ENCODE measurements at places on chromosomes 2 and 18.

DNA sequence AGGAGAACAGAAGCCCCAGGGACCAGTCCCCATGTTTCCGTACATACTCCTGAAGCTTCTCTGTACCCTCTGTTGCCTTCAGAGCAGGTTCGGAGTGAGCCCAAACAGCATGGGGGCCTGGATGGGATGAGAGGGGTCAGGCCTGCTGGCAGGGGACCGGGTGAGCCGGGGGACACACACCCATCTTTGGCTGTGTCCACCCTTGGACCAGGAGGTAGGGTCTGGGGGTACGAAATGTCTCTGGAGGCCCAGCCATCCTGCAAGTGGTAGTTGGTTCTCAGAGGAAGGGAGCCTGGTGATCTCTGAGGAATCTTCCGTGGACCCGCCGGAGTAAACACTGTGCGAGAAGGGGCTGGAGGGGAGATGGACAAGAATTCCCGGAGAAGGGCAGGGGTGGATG is 15.3 kb downstream of the FBLN7 start:
- DNase-seq: no peak

DNA sequence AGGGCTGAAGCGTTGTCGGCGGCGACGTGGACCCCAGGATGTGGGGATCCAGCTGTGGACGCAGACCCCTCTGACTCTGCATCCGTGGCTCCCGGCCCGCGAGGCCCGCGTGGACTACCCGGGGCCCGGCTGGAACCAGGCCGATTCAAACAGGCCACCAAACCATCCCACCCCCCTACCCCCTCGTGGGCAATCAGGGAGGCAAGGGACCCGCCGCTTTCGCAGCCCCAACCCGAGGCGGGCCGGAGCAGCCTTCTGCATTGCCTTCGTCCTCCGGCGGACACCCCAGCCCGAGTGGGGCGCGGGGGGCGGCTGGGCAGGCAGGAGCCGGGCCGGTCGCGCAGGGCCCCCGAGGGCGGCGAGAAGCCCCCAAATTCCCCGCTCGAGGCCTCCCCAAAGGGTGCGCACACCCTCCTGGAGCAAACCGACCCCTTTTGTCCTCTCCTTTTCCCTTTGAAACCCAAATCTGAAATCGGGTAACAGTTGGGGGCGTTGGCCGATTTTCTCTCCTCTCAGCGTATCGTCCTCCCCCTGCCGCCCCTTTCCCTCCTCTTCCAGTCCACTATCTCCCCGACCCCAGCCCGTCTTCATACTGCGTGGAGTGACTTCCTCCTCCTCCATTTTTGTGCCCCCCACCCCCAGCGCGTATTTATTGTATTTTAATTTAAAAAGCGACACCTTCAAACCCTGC is 7.4 kb downstream of the SP9 start:
- no peak for DNase-seq

GRCh38 chr2:60530660-60531281 is 22.7 kb downstream of the BCL11A start:
- DNase-seq: no peak

GRCh38 chr2:170313347-170313991 is 135.5 kb downstream of the MYO3B start:
- DNase-seq: no peak

DNA sequence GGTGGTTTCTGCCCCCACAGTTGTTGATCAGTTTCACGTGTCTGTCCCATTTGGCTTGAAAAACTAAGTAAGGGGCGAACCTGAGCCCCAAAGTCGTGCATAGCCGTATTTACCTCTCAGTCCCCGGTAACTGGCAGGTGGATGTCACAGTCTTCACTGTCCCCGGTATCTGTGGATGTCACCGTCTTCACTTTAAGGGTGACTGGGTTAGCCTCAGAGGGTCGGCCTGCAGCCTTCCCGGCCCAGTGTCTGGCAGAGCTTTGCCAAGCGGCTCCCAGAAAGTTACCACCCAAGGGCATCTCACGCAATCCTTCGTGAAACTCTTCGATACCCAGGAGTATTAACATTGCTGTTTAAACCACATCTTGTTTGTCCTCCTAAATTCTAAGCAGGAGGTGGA is 125.3 kb upstream of the CTDP1 start:
- DNase-seq: no peak

- DNase-seq: no peak
Measured at GRCh38 chr2:96618596-96619283, 19.4 kb downstream of the KANSL3 start.

DNA sequence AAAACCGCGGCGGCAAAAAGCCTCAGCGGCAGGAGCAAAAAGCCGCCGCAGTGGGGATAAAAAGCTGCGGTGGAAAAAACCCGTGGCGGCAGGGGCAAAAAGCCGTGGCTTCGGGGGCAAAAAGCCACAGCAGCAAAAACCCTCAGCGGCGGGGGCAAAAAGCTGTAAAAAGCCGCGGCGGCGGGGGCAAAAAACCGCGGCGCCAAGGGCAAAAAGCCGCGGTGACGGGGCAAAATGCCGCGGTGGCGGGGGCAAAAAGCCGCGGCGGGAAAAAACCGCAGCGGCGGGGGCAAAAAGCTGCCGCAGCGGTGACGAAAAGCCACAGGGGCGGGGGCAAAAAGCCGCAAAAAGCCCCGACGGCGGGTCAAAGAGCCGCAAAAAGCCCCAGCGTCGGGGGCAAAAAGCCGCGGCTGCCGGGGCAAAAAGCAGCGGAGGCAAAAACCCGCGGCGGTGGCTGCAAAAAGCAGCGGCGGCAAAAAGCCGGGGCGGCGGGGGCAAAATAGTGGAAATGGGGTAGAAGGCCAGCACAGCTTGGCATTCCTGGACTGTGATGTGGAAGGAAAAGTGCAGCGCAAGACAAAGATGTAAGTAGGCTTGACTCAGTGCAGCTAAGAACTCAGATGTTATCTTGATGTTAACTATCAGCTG is 151.8 kb downstream of the ANKRD30BL start:
- no peak for DNase-seq

Measured in stimulated activated CD8-positive, alpha-beta memory T cell treated with anti-CD3 and anti-CD28 coated beads, Interleukin-2, amount 100 ng/mL, for 1 hour (primary cell).